Tibial nerve (tissue), 4 donors: ENCODE measurements at places on chromosomes 3 and 15. TPM values are rescaled to one million over a fixed set of nuclear protein-coding genes. Genes with fewer than 3 reads are reported as not detected.

TM4SF18 gene
- 3.0 TPM for total RNA-seq

CFAP44 gene
- 6.3 TPM for total RNA-seq

CHRD gene
- total RNA-seq, result 29.7 TPM

ADGRG7 gene
- not detected for total RNA-seq

TEX55 gene
- total RNA-seq, result not detected

PCSK6 gene
- 15.3 TPM for total RNA-seq

C3orf33 gene
- 2.9 TPM for total RNA-seq

CLDN11 gene
- 65.1 TPM for total RNA-seq

AHSG gene
- total RNA-seq, result not detected

THRB gene
- total RNA-seq, result 6.3 TPM

FYCO1 gene
- 61.7 TPM for total RNA-seq

KBTBD12 gene
- 0.87 TPM for total RNA-seq

NECTIN3 gene
- total RNA-seq, result 27.2 TPM

CGNL1 gene
- 26.6 TPM for total RNA-seq

SCG3 gene
- total RNA-seq, result not detected

DNAH12 gene
- total RNA-seq, result under 0.01 TPM

ZNF774 gene
- total RNA-seq, result 0.90 TPM

MAGEF1 gene
- total RNA-seq, result 39.6 TPM

TRIM42 gene
- not detected for total RNA-seq

RPL22L1 gene
- 96.6 TPM for total RNA-seq

PDIA5 gene
- 20.6 TPM for total RNA-seq

IL12A gene
- total RNA-seq, result 0.60 TPM

P2RY1 gene
- 8.4 TPM for total RNA-seq

APPL1 gene
- 32.8 TPM for total RNA-seq

GOLGA8R gene
- total RNA-seq, result 3.1 TPM

BFSP2 gene
- 2.6 TPM for total RNA-seq

CX3CR1 gene
- total RNA-seq, result not detected

STX19 gene
- not detected for total RNA-seq

PFKFB4 gene
- total RNA-seq, result 2.2 TPM

KCNMB2 gene
- total RNA-seq, result not detected

ITPKA gene
- total RNA-seq, result not detected

REC114 gene
- not detected for total RNA-seq

VILL gene
- total RNA-seq, result 16.5 TPM
